ENCODE measurements at places on chromosomes 7 and 10. TPM values are rescaled to one million over a fixed set of nuclear protein-coding genes. Genes with fewer than 3 reads are reported as not detected.

Gene CTNNA3
- 246 TPM for total RNA-seq

Gene PARD3
- 18.0 TPM for total RNA-seq

- no peak for DNase-seq
Observed at GRCh38 chr10:18606051-18606695, 45.2 kb downstream of the NSUN6 start.

Gene ITGB8
- 90.2 TPM for total RNA-seq

GRCh38 chr10:117400329-117400728 is 25.1 kb upstream of the PDZD8 start:
- DNase-seq, result no peak

- DNase-seq, result no peak
Observed at GRCh38 chr7:140977741-140978140, 37.0 kb downstream of the MRPS33 start.

DNA sequence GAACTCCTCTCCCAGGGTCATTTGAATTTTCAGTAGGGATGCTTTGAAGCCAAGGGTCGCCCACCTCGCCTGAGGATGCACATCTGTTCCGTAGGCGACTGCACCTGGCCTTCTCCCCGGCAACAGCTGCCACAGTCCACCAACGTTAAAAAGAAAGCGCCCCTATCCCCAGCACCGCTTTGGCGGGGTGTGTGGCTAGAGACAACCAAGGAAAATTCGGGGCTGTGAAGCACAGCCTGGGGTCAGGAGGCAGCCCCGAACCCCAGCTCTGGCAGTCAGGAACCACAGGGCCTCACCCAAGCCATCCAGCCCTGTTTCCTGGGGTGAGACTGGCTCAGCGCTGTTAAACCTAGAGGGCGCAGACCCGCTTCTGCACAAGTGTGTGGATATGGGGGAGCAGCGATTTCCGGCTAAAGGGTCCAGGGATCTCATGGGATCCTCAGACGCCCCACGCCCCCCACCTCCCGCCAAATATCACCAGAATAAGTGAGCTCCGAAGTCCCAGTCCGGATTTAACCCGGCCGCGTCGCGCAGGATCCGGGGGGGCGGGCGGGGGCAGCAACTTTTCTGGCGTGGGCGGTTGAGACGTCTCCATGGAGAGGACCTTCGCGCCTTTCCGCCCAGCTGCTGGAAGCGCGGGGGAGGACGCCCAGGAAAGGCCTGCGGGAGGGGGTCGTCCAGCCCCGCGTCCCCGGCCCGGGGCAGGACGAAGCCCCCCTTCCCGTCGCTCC is 822 bp downstream of the ZC3HAV1L start:
- peak; percentile 24 for DNase-seq

DNA sequence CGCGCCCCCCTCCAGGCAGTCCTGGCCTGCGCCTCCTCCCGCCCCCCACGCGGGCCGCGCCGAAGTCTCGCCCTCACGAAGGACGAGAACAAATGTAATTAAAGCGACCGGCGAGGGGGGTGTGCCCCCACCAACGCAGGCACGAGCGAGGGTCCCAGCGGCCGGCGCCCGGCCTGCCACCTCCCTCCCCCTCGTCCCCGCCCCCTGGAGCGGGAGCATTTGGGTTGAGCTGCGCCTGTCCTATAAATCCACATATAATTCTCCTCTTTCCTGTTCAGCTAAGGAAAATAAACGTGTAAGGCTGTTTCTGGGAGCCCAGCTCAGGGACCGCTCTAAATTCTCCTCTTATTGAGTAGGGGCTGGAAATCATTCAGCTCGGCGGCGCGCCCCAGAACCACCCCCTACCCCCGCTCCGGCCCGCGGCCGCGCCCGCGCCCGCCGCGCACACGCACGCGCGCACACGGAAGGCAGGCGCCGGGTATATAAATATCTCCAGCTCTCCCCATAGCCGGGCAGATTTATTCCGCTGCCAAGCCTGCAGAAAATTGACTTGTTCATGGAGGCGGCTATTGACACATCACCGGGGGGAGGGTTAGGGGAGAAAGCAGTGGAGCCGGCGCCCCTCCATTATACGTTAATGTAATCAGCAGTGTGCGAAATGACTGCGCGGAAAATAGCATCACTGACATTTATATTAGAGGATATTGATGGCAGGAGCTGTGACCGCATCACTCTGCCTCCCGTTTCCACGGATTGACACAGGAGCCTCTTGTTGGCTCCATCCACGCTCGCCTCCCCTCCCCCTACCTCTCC is 61.6 kb upstream of the BTRC start:
- peak; percentile 64 for DNase-seq

GRCh38 chr10:121838931-121839330 is 88.9 kb downstream of the ATE1 start:
- no peak for DNase-seq

Gene SPDYE1
- not detected for total RNA-seq

GRCh38 chr10:108562105-108562504 is 1361.2 kb downstream of the XPNPEP1 start:
- DNase-seq, result no peak

GRCh38 chr7:123714296-123715080 is 34.3 kb downstream of the WASL start:
- no peak for DNase-seq

DNA sequence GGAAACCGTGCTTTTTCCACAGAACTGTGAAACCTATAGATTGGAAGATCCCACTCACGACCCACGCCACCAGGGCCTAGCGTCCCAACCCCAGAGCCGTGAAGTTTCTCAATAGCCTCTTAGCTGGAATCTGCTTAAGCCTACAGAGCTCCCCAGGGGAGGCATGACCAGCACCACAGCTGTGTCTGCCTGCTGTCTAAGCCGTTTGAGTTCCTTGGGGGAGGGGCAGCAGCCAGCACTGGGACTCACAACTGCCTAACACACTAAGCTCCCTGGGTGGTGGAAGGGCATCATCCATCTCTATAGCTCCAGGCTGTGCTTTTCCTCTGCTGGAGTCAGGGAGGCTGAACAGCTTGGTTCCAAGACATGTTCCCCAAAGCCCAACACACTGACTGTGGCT is 26.0 kb upstream of the TMEM140 start:
- no peak for DNase-seq

- no peak for DNase-seq
Observed at GRCh38 chr10:73634421-73634820, 6.9 kb downstream of the MYOZ1 start.

Gene GRM3
- 92.9 TPM for total RNA-seq

All from dorsolateral prefrontal cortex (tissue), 122 donors.